ENCODE measurements at places on chromosomes 5 and 9.

GRCh38 chr9:134419684-134420076, 93.4 kb downstream of the RXRA start:
- DNase-seq, result no peak

DNA sequence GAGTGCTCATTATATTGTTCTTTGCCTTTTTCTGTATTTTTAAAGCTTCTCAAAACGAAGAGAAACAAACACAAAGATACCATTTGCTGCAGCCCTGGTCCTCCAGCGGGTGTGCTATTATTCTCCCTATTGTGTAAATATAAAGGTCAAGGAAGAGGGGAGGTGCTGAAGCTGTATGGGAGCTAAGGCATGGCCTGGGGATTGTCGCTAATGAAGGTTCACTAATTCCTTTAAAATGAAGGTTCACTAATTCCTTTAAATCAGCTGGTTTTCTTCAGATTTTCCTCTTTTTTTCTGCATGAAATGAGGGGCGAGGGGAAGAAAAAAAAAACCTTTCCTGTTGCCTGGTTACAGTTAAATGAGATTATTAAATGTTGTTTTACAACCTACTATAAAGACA, 74.5 kb upstream of the MAP1B start:
- no peak for DNase-seq

GRCh38 chr5:96023518-96023917, 61.9 kb upstream of the ELL2 start:
- no peak for DNase-seq

DNA sequence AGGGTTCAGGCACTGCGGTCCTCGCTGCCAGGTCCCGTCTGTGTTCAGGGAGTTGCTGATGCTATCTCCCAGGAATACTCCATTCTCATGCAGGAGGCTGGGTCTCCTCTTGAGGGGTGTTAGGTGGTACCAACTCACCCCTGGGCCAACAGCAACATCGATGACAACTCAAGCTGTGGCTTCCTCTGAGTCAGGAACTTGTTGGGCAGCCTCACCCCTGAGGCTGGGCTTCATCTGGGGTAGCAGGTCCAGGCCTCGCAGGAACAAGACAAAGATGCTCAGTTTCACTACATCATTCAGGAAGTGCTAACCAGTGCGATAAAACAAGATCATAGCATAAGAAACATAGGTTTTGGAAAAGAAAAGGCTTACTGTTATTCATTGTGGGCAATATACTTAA, 125.9 kb downstream of the SYK start:
- DNase-seq, result no peak

- peak; percentile 81 for DNase-seq
Observed at GRCh38 chr9:34097865-34098264, 28.6 kb downstream of the DCAF12 start.

DNA sequence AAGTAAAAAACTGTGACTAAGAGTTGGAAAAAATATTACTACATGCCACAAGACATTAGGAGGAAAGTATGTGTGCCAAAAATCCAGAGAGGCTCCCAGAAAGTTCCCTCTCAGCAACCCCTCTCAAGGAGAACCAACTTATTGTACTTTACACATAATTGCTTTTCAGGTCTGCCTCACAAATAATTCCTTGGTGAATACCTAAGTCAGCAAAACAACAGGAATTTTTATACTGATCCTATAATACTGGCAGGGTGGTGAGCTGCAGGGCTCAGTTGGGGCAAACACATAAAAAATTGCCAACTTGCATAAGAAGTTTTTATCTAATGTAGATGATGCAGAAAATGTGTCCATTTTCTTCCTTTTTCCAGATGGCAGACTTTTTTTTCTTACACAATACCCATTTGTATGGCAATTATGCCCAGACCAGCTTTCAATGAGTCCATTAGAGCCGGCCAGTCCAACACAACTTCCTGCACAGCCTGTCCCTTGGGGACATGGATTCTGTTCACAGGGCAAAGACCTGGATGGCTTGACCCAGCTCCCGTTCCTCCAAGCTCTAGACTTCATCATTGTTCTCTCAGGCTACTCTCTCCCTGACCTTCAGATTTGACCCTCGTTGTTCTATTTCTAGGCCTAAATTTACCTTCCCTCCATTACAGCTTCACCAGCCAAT, 31.3 kb downstream of the MARCHF3 start:
- no peak for DNase-seq

DNA sequence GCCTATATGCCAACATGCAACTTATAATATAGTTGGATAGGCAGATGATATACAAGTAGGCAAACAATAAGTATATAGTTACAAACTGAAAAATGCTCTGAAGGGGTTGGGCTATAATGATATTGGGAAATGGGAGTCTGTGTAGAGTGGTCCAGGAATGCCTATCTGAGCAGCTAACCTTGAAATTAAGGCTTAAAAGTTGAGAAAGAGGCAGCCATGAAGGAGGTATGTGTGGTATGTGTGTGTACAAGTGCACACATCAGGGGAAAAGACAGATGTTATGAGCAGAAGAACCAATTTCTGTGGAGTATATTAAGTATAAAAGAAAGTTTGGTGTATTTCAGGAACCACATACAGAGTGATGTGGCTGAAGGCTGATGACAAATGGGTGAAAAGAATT, 154.9 kb upstream of the PAPPA start:
- DNase-seq, result no peak

DNA sequence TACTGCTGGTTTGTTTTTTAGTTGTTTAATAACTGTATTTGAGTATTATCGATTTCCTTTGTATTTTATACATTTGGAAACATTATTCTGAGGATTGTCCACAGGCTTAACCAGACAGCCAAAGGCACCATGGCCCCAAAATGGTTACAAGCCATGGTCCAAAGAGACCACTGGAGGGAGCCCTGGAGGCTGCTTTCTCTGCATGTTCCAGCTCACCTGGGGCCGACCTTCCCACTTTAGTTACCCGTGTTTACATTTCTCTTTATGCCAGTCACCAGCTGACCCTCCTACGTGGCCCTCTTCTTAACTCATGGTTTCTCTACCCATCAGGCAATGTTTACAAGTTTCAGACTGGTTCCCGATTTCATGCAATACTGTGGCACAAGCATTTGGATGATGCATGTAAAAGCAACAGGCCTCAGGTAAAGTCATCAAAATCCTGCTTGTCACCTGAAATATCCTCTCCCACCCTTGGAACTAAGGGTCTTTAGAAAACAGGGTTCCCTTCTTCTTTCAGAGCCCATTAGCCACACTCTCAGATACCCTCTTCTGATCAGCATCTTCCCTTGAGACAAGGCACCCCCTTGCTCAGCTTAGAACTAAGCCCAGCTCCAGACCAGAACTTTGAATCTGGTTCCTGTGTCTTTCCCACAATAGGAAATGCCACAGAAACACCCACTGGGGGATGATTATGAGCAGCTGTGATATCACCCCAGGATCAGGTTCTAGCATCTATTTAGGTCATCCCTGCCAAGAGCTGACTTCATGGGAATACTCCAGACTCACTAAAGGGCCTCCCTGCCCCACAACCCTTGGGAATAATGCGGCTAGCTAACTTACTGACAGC, 49.9 kb upstream of the GARNL3 start:
- peak; percentile 79 for DNase-seq

- no peak for DNase-seq
Observed at GRCh38 chr5:15367489-15367888, 132.5 kb upstream of the FBXL7 start.

DNA sequence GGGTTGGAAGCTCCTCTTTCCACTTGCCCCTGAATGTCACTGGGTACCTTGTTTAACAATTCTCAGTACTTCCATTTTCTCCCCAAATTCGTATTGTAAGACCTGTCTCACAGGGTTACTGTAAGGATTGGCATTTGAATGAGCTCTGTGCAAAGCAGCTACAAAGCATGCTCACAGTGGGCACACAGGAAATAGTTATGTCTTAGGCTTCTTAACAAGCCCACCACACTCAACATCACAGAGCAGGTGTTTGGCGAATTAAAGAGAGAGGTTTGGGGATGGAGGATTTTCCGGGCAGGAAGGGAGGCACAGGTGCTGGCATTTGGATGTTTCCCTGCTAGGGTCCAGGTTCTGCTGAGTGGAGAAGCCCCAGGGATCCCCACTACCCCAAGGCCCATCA, 17.0 kb upstream of the LHFPL2 start:
- DNase-seq, result no peak

GRCh38 chr5:142053426-142054151, 40.8 kb upstream of the GNPDA1 start:
- no peak for DNase-seq

DNA sequence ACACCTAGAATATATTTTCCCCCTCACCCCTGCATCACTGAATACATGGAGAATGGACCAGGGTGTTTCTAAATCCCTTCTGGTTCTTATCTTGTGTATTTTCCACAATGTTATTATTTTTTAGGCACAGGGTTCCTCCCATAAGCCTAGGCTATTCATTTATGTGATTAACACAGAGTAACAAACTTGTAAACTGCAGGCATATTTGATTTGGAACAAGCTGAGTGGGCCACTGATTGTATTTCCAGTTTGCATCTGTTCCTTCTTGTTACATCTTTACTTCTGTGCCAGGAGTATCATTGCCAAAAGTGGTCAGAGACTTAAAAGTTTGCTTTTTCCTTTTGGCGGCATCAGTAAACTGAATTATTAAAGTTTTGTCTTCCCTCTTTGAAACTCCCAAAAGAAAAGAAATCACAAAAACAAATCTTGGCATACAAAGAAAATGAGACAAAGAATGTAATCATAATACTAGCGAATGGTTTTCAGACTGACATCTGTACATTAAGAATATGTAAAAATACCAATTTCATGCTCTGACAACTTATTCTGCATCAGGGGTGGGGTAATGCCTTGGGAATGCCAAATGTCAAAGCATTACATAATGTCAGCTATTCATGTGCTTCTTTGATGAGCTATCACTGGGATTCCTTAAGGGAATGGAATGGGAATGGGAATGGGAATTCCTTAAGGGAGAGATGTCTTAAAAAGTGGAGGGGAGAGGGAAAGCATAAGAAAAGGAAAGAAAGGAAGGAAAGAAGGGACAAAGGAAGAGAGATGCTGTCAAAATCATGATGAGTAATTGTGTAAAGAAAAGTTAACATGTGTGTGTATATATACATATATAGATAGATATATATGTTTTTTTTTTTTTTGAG, 22.2 kb upstream of the PAX5 start:
- no peak for DNase-seq

DNA sequence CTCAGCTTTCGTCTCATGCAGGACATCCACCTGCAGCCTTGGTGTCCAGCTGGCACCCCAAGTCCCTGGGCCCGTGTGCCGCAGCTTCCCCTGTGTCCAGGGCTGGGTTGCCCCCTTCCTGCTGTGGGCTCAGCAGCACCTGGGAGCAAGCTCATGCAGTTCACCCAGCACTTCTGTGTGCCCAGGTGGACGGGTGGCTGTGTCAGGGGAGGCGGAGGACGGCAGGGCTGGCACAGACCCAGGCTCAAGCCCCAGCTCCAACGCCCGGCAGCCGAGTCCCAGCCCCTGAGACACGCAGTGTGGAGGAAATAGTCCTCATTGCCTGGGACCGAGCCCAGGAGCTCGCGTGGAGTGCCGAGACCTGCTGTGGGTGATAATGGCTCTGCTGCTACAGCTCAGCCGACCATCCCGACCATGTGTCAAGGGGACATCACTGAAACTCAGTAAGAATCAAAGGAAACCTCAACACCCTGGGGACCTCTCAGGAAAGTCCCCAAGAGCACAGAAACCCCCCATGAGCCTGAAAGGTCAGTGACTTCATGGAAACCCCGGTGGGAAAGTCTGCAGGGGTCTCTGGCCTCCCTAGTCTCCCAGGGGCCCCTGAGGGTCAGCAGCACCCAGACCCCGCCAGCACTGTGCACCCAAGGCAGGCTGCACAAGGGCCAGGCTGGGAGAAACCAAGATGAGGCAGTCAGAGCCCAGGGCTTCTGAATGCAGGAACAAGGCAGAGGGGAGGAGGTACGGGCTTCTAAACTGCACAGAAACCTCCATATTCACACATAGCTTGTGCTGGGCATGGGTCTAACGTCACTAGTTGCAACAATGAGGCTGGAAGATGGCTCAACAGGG, 38.8 kb downstream of the LPCAT1 start:
- peak; percentile 83 for DNase-seq

DNA sequence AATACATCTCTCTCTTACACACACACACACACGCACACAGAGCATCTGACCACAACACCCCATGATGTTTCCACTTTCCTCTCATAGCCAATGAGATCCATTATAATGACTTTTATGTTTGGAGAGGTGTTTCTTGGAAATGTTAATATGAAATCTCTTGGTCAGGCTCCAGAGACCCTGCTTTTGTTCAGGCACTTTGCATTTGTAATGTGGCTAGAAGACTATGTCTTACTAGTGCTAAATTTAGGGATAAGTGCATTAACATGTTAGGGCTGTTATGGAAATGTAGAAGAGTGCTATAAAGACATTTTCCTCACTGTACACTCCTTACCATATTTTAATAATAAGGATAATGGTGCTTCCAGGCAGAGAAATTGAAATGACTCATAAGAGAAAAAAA, 3.8 kb downstream of the CDH9 start:
- DNase-seq, result no peak

DNA sequence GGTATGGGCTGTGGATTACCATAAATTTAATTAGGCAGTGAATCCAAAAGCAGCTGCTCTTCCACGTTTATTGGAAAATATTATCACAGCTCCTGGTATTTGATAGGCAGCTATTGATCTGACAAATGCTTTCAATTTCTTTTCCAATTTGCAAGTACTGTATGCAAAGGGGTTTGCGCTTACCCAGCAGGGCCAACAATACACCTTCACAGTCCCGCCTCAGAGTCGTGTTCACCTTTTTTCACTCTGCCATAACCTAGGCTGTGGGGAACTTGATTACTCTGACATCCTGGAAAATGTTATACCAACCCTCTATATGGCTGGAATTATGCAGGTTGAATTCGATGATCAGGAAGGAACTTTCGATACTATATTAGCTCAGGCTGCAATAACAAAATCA, 32.3 kb upstream of the TENT4A start:
- DNase-seq, result no peak

DNA sequence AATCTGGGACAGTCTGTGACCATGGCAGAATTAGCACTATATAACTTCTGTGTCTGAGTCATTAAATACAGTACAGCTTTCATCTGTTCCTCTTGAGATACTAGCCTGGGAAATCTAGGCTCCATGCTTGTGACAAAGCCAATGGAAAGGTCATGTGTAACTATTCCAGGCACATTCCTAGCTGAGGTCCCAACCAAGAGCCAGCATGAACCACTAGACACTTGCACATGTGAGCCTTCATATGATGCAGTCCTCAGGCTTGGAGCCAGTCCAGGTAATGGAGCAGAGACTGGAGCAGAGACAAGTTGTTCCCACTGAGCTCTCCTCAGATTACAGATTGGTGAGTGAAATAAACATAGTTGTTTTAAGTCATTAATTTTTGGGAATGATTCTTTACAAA, 412.4 kb upstream of the ZNF462 start:
- no peak for DNase-seq

All from germinal center (tissue), 1 donor.